ENCODE measurements at places on chromosomes 3 and 15.

DNA sequence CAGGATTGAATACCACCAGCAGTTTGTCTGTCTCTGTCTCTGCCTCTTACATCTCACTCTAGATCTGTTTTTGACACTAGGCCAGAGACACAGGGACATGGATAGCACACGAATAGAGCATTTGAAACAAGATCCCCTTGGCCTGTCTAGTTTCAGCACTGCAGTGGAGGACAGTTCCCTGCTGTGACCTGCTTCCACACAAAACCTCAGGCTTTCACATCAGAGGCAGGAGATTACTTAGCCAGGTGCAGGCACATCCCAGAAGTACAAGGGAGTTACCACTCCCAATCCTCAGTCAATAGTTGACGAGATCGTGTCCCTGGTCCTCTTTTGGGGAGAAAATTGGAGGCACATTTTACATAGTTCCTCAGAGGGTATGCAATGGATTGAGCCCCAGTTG, 34.0 kb upstream of the CCK start:
- peak; percentile 68 for DNase-seq

DNA sequence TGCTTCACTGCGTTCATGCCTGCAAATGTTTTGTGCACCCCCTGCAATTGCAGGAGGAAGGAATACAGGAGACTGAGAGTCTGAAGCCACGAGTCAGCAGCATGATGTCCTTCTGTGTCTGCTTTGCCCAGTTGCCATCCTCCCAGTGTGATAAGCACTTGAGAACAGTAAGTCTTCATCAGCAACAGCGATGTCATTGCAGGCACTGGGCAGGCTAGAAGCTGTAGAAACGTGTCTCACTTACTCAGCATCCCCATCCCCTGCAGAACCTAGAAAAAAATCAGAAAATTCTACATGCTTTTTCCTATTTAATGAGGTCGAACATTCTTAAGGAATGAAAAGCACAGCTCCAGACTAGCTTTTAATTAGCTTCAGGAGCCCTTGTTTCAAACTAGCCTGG, 156.5 kb upstream of the LPP start:
- no peak for DNase-seq

- DNase-seq: no peak
These were observed 2.3 kb downstream of the CCK start for GRCh38 chr3:42263354-42264346.

- no peak for DNase-seq
These were observed 1716.1 kb downstream of the SI start for GRCh38 chr3:163362151-163362550.

DNA sequence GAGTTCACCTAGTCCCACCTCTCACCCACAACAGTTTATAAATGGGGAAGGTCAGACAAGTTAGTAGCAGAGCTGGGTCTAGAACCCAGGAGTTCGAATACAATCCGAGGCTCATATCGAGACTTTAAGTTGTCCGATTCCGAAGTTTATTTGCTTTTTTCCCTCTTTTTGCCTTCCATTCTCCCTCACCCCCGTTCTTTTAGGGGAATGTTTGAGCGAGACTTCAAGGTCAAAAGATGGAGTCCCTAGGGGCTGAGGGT, 7.3 kb downstream of the BCL6 start:
- DNase-seq: no peak

DNA sequence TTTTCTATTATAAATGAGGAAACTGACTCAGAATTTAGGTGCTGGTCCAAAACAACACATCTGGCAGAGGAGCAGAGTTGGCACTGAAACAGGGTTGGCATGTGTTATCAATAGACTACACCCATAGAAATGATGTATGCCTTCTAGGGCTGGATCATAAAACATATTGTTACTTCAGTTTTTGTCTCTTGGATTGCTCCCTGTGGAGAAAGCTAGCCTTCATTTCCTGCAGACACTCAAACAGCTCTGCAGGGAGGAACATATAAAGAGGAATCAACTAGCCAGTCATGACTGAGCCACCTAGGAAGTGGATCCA, 507 bp upstream of the MRPL3 start:
- DNase-seq: no peak

All from MCF 10A (cell line).